ENCODE measurements at places on chromosomes 3 and 15. TPM values are rescaled to one million over a fixed set of nuclear protein-coding genes. Genes with fewer than 3 reads are reported as not detected.

Gene GOLGA8R
- not detected for total RNA-seq

Gene RRP9
- total RNA-seq, result 69.3 TPM

Gene PPP1R14D
- not detected for total RNA-seq

Gene PRSS50
- not detected for total RNA-seq

Gene ECE2
- not detected for total RNA-seq

Gene OR5AC2
- not detected for total RNA-seq

DNA sequence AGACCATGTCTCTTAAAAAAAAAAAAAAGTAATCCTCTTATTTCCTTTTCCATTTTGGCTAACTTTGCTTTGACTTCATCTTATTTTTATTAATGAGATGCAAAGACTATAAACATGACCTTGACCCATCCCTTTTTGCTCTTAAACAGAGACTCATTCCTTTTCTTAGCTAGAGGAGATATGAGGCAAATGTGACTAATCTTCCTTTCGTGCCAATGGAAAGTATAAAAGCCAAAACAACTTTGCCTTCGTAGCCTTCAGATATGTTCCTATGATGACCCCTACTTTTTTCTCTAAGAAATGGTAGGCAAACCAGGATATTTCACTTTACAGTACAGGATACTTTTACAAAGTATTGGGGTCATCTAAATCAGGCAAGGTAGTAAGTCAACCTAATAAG is 36.9 kb upstream of the GOLGB1 start:
- no peak for DNase-seq

DNA sequence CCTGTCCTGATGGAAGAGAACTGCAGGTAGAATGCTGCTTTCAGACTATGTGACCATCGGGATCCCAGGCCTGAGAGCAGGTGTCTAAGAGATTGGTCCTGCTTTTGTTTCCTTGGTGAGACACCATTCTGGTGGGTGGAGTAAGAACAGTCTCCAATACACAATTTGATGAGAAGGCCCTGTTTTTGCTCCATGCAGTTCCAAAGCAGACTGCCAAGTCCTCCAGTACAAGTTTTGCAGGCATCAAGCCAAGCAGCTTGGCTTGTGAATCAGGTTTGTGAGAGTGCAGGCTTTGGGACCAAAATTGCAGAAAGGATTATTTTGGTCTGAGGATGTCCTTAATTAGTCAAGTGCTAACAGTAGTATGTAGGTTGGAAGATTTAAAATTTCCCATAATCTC is 381.6 kb downstream of the FOXP1 start:
- DNase-seq, result no peak

- DNase-seq, result no peak
These were observed 215.5 kb upstream of the BHLHE40 start for GRCh38 chr3:4763604-4764247.

- peak; percentile 7 for DNase-seq
These were observed 128.3 kb downstream of the PLCL2 start for GRCh38 chr3:17013050-17013449.

DNA sequence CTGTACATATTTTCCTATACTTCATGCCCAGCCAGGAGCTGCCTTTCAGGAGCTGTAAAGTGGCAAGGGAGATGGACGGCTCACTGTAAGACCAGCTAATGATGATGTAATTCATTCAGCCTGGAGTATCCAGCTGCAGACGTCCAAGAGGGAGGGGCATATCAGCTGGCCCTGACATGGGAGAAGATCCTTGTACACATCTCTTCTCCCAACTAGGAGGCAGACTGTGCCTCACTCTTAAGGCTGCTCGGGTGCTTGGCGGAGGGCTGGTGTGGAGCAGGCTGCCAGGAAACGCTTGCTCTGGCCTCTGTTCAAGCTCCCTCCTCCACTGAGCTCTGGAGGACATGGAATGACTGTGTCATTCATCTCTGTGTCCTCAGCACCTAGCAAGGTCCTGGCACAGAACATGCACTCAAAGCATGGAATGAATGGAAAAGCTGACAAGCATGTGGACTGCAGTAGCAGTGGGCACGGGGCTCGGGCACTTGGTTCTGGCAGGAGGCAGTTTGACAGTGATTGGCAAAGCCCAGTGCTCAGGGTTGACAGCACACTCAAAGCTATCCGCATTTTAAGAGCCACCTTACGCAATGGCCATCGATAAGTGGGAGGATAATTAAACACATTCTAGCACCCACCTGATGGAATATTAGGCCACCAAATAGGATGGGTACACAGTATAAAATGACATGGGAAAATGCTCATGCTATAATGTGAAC is 72.4 kb downstream of the TBC1D2B start:
- peak; percentile 45 for DNase-seq

- peak; percentile 7 for DNase-seq
These were observed 108.0 kb downstream of the MFSD1 start for GRCh38 chr3:158909870-158910269.

DNA sequence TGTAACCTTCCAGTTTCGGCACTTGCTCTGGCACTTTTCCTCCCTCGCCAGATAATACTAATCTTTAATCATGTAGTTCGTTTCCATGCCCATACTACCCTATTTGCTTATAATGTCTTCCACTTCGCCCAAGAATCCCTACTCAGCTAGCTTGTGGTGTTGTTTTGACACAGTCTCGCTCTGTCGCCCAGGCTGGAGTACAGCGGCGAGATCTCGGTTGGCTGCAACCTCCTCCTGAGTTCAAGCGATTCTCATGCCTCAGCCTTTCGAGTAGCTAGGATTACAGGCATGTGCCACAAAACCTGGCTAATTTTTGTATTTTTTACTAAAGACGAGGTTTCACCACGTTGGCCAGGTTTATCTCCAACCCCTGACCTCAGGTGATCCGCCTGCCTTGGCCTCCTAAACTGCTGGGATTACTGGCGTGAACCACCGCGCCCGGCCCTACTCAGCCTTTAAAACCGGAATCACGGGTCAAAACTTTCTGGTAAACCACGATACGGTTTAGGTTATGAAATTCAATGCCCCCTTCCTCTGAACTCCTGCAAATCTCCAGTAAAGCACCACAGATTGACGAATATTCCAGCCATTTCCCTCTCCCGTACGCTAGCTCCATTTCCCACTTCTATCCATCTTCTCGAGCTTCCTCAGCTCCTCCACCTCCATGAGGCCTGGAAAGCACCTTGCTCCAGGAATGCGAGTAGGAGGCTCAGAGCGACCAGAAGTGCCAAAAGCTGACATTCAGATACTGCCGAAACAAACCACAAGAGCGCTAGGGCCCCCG is 878 bp upstream of the RAD51 start:
- no peak for DNase-seq

DNA sequence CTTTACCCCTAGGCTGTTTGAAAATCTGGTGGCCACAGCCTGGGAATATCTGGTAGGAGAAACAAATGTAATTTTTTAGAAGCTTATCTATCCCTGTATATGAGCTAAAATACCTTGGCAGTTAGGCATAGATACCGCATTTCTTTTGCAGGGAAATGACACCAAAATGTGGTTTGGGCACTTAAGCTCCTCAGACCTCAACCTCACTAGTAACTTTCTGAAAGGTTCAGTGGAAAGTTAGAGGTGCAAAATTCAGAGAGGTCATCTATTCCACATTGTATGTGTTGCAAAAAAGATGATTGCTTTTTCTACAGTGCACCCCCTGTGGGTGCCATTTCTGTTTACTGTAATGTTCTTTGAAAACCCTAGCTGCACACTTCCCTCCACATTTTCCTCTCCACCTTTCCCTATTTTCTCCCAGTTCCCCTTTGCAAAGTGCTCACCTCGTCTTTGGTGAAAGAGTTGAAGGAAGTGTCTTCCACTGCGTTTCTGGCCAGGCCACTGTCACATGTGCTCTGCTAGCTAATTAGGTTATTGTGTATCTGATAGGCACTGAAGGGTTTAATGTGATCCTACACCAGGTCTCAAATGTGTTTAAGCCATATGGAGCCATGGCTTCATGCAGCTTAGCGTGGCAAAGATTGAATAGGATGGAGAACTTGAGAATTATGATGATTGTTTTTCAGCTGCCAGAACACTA is 1.3 kb downstream of the SACM1L start:
- DNase-seq, result no peak

- peak; percentile 93 for DNase-seq
These were observed 12.3 kb upstream of the NR1I2 start for GRCh38 chr3:119769394-119770149.

DNA sequence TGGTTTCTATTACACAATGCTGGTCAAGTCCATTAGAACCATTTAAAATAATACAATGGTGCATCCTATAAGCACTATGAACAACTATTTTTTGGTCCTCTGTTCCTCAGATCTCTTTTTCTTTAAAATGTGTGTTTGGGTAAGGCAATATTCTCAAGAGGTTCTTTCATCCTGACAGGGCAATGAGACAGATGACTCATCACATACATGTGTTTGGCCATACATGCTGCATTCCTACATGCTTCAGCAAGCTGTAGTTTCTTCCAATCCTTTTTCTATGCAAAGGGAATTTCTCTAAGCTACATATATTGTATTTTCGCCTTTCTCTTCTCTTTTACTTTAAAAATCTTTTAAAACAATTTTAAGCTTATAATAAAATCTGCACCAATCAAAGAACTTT is 52.7 kb downstream of the OTOL1 start:
- DNase-seq, result no peak

- DNase-seq, result no peak
These were observed 16.0 kb upstream of the MRPS22 start for GRCh38 chr3:139327861-139328260.

- no peak for DNase-seq
These were observed 185.8 kb upstream of the PPP2R3A start for GRCh38 chr3:135779590-135780235.

GRCh38 chr3:101642441-101642840 is 34.5 kb downstream of the ZBTB11 start:
- no peak for DNase-seq

GRCh38 chr15:95284933-95285421 is 1045.5 kb upstream of the NR2F2 start:
- no peak for DNase-seq

- no peak for DNase-seq
These were observed 24.2 kb downstream of the PIAS1 start for GRCh38 chr15:68078365-68078764.

DNA sequence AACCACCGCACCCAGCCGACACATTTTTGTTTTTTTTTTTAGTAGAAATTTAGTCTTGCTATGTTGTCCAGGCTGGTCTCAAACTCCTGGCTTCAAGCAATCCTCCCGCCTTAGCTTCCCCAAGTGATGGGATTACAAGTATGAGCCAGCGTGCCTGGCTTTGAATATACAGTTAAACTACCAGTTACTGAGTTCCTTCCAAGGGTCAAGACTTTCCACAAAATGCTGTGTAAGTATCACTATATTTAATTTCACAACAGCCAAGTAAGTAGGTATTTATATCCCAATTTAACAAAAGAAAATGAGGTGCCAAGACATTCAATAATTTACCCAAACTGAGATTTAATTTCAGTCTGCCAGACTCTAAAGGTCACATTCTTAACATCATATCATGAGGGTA is 181.3 kb upstream of the TMC3 start:
- DNase-seq, result no peak

DNA sequence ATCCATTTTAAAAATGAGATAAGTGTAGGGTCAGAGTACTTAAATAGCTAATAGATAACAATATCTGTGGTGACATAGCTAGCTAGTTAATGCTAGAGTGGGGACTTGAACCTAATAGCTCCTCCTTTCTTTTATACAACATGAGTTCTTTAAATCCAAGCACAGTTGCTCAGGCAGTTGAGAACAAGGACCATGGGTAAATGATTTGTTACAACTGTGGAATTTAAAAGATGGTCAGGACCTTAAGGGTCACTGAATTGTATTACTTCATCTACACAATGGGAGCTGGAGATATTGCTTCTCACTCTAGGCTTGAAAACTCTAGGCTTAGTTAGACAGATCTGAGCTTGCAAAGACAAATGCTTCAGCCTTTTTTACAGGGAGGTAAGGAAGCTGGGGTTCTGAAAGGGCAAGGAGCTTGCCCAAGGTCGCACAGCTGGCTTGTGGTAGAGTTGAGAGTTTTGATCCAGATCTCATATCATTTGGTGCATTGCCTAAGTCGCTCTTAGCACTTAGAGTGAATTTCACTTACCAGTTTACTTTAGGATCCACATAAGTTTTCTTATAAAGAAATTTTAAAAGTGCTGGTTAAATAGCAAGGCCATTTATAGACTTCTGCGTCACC is 90.2 kb downstream of the EDEM1 start:
- no peak for DNase-seq

- peak; percentile 63 for DNase-seq
These were observed 190.5 kb upstream of the NECTIN3 start for GRCh38 chr3:110881069-110881468.

DNA sequence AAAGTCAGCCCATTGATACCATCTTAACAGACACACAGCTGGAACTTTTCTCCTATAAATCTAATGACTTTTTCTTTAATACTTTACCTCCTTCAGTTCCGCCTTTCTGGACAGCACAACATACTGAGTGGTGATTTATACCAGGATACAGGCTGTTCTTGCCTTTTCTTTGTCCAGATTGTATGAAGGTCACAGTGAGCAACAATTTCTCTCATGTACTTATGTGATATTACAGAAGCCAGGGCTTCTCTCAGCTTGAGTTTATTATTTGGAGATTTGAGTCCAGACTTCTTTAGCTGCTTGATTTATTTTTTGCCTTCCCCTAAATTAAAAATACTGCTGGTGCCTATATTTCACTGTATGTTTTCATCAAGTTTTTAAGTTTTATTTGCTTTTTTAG is 976.0 kb downstream of the ROBO2 start:
- no peak for DNase-seq

DNA sequence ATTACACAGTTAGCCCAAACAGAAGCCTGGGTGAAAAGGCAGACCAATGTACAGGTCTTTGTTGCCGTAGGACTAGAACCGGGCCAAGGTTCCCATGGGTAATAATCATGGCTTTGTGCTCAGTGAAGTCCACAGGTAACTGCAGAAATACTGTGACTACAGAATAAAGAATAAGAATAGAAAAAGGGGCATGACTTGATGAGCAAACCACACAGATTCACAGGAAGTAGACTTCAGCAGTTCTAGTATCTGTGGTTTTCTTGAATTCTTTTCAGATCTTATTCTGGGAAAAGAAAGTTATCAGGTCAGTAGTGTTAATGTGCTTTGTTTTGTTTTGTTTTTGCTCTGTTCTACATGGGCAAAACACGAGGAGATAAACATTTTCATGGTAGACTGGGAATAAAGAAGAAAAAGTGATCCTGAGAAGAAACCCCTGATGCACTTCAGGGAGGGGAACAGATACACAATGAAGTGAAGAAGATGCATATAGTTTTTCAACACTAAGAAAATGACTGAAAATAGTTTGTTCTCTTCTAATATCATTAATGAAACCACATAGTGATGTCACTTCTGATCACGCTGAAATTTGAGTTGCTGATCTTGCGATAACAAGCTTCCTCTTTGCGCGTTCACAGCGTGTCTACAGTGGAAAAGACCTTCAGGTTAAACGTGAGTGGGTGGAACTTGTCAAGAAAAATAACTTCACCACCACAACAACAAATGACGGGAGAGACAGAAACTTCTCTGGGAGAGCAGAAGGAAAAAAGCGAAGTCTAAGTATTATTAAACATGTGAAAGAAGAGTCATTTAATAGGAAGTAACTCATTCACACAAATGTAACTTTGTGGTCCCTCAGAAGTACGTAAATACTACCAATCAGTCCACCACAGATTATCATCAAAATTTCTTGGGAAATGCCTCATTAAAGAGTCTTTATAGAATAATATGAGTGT is 315.8 kb upstream of the SATB1 start:
- DNase-seq, result no peak

All from Daoy (cell line).